Glomerular endothelial cell (primary cell): ENCODE measurements at places on chromosomes 5 and 9.

GRCh38 chr9:108621991-108622855 lies 233.6 kb downstream of the ACTL7B start:
- DNase-seq: no peak

GRCh38 chr5:142405814-142406395 lies 81.1 kb upstream of the SPRY4 start:
- no peak for DNase-seq

DNA sequence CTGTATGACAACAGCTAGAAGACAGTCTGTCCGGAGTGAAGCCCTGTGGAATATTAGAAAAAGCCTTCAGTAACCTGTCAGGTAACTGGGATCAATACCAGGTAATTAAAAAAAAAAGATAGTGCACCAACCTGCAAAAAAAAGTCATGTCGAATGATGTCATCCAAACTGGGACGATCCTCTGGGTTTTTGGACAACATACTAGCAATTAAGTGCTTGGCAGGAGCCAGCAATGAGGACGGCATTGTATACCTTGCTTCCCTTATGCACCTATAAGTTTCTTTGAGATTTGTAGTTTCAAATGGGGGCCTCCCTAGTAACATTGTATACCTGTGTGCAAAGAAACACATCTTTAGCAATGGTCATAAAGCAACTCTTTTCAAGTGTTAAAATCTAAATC lies 2.8 kb downstream of the PLK2 start:
- no peak for DNase-seq

DNA sequence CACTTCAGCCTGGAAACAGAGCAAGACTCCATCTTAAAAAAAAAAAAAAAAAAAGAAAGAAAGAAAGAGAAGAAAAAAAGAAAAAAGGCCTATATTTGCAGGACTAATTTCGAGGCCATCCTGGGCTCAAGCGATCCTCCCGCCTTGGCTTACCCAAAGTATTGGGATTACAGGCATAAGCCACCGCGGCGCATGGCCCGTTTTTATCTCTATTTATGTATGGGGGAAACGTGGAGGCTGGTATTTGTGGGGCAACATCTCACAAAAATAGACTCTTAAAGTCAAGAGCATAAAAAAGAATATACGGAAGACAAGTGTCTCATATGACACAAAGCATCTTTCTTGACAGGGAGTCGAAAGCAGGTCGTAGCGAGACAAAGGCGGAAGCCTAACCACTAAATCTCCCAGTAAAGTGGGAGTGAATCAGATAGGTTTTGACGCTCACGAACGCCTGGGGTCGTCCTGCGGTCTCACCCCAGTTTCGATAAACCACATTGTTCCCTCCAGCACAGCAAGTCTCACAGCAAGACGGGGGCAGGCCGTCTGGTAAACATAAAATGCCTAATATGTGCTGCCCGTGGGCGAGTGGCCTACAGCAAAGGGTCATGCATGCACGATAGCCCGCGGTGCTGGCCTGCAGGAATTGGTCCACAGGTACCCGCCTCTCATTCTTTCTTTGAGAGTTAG lies 1.8 kb upstream of the TRIM41 start:
- DNase-seq: no peak

DNA sequence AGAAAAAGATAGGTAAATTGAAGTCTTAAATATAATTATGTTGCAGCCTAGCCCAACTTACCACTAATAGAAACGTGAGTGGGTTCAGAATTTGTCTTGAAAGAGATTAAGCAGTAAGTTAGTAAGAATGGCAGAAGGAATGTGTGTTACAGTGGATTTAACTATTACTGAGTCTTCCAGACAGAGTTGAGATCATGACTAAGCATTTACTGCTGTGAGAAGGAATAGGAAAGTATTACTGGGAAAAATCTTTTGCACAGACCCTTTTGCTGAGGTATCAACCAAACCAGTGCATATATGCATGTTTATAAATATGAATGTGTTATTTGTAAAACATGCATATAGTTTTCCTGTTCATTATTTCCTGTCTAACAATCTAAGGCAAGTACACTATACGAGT lies 112.8 kb upstream of the EFNA5 start:
- DNase-seq: no peak

- DNase-seq: no peak
These were observed 61.8 kb upstream of the PRDM9 start for GRCh38 chr5:23445573-23445972.

DNA sequence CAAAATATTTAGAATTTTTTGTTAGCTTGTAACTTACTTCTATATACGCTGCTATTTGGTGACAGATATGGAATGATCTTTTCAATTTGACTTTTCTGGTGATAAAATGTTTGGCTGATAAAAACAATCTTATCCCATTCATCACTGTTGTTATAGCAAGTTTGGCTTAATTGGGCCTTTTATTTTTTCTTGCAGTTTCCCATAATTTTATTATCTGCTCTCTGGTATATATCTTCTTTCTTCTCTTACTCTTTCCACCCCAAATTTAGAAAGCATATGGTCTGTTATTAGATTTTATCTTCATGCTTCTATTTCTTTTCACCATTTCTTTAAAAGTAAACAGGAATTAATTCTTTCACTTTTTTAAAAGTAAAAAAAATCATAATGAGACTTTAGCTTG lies 474.4 kb downstream of the TLE1 start:
- no peak for DNase-seq

DNA sequence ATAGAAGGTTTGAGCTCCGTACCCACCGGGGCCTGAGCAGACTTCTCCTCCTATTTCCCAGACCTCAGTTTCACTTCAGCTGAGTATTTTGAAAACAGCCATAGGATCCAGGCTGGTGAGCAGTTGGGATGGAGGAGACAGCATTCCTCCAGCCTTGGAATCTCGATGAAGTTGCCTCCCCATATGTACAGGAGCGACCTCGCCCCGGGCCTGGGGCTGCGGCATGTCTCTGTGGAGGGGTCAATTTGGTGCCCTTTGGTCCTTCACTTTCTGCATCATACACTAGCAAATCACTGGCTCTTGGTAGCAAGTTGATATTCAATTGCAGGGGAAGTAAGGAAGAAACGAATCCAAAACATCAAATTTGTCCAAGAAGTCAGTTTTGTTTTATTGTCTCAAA lies 402.0 kb upstream of the IRX4 start:
- DNase-seq: no peak

DNA sequence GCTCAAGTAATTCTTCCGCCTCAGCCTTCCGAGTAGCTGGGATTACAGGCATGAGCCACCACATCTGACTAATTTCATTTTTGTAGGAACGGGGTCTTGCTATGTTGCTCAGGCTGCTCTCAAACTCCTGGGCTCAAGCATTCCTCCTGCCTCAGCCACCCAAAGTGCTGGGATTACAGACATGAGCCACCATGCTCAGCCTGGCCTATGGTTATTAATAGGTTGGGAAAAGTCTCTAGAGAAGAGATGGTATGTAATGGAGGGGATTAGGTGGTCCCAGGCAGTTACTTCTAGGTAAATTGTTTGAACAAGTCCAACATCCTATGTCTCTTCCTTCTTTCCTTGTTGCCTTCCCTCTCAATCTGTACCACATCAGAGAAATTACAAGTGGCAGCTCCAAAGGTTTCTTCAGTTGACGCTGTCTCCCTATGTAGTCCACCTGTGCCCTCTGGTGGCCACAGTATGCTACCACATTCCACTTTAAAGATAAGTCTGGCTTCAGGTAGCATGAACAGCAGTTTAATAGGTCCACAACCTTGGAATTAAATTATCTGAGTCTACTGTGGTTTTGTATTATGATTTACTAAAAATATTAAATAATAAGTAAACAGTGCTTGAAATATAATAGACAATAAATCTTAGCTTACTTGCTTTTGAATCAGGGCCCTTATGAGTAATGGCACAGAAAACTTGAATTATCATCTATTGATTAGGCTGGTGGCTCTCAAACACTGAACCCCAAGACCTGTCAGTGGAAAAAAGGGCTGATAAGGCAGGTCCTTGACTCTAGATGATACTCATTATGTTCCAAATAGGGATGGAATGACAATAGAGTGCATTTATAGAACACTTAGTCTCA lies 9.7 kb downstream of the TIGD6 start:
- DNase-seq: no peak

DNA sequence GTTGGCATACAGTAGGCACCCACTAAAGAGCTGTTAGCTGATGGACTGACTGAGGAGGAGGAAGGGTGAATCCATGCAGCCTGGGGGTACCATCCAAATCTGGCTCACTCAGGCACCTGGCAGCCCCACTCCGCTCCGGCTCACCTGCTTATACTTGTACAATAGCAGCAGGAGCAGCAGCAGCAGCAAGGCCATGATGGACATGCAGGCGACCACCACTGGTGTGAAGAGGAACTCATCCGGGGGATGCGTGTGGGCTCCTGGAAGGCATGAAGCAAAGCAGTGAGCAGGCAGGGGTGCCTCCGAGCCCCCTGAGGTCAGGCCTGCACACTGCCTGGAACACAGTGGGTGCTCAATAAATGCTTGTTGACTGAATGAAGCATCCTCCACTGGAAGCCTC lies 18.3 kb downstream of the CSF1R start:
- DNase-seq: no peak

DNA sequence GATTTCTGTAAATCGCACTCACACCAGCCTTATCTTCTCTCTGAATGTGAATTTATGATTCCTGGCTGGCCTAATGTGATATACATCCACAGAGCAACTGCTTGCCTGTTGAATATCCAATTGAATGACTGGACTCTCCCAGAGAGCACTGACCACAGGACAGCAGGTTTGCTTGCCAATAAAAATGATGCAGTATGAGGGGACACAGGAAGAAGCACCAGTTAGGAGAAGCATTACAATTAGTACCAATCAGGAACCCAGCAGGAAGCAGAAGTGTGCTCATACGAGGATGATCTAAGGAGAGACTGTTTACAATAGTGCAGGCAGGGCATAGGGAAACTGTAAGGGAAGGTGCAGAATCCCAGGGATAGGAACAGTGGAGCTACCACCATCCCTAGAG lies 127.2 kb upstream of the ZNF366 start:
- no peak for DNase-seq

DNA sequence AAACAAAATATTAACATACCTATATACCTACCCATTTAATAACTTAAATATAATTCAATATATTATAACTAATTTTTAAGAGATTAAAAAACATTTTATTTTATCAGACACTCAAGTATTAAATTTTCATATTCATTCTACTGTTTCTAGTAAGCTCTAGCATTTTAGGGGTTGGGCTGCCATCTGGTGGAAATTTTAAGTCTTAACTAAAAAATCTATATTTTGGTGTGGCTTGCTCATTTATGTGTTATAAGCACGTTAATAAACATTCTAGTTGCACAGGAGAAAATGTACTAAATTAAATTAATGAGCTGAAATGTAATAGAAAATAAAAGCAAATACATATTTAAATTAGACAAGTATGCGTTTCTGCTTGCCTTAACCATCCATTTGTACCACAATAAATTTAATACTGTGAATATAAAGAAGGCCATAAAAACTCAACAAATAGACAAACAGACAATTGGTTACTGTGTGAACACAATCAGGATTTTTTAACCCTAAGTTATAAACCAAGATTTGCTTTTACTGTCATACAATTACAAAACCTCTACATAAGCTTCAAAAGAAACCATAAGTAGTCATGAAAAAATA lies 1728.3 kb upstream of the CDH9 start:
- DNase-seq: peak; percentile 0

DNA sequence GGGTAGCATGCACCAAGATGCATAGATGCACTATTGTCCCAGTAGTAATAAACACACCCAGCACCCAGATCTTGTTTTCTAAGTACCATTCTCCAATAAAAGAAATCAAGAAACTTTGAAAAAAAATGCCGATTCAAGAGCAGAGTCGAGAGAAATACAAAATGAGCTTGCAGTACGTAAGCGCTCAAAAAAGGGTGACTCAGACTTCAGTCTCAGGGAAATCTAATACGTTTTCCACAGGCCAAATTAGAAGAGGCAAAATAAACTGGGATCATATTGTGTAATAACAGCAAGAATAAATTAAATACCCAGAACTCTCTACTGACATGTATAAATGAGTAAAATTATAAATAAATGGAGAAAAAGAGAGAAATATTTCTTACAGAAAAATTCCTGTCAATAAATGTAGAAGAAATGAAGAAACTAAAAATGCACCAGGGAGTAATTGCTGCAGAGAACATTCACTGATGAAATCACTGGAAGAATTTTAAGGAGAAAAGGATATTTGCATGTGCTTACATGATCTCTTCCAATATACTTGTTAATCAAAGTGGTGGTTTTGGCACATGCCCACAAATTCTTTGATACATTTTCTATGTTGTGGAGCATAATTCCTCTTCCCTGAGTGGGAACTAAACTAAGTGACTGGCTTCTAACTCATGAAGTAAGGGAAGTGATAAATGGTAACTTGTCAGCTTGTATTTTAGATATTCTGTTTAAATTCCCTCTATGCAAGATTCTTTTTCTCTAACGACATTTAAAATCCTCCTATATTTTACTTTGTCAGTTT lies 567.6 kb upstream of the ADAMTS16 start:
- DNase-seq: no peak

GRCh38 chr9:127698386-127698785 lies 8.4 kb upstream of the CFAP157 start:
- DNase-seq: no peak

GRCh38 chr9:134161647-134162046 lies 2.7 kb downstream of the RNU6ATAC start:
- DNase-seq: no peak

GRCh38 chr9:107016383-107016782 lies 153.4 kb downstream of the ZNF462 start:
- no peak for DNase-seq

DNA sequence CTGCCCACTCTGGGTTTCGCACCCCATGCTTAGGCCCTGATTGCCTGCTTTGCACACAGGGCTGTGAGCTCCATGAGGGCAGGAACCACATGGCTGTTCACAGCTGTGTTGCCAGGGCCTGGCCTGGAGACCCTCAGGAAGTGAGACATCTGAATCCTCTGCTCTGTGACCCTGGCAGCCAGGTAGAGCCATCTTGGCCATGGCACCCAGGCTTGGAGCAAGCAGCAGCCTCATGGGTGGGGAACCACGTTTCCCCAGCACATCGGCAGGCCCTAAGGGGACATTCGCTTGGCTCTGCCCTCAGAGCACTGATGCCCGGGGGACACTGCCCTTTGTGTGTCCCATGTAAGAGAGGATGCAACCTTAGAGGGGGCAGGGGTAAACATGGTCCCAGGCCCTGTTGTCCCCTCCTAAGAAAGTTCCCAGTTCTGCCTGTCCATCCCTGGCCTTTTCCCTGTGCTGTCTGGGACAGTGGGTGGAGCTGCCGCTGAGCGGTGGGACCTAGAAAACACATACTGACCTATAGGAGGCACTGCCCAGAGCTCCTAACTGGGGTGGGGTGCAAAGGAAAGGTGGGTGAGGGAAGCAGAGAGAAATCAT lies 144.1 kb upstream of the IER5L start:
- no peak for DNase-seq

DNA sequence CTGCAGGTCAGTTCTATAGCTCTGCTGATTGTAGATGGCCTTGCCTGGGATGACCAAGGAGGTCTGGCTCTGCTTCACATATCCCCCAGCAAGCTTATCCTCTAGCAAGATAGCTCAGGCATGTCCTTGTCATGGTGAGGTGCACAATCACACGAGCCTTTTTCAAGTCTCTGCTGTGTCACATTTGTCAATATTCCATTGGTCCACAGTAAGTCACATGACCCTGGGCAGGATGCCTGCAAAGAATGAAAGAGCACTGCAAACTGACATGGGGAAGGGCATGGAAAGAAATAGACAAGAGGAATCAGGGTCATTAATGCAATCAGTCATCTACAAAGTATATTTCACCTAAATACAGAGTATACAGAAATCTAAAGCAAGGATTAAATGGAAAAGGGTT lies 142.0 kb downstream of the RORB start:
- DNase-seq: no peak

- DNase-seq: no peak
These were observed 40.6 kb downstream of the ACTL7B start for GRCh38 chr9:108815156-108815555.
